ENCODE measurements at places on chromosomes 5 and 9.

GRCh38 chr9:17387565-17387964, 191.3 kb upstream of the SH3GL2 start:
- no peak for DNase-seq

DNA sequence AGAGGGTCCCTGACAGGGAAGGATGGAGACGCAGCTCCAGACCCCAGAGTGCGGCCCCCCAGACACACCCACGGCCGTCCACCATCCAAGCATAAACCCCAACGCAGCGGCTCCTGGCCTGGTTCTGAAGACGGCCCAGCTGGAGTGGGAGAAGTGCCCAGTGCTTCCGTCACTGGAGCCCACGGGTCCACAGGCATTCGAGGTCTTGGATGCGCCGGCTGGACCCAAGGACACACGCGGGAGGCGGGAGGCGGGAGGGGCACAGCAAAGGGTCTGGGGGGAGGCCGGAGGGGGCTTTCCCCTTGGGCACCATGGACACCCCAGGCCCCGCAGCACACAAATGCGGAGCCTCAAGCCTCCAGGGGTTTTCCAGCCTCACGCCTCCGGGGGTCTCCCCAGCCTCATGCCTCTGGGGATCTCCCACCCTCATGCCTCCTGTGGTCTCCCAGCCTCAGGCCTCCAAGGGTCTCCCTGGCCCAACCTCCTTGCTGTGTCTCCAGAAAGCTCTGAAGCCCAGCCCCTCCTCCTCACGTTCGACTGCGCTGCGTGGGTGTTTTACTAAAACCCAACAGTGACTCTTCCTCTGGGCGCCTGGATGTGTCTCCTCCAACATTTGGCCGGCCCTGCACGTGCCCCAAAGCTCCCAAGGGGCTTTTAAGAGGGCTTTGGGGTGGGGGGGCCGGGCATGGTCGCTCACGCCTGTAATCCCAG, 15.2 kb downstream of the EXD3 start:
- DNase-seq: no peak

GRCh38 chr5:156328161-156328560, 1.2 kb downstream of the SGCD start:
- no peak for DNase-seq

GRCh38 chr9:36867672-36868471, 166.2 kb downstream of the PAX5 start:
- no peak for DNase-seq
